ENCODE measurements at places on chromosomes 1 and 21.

DNA sequence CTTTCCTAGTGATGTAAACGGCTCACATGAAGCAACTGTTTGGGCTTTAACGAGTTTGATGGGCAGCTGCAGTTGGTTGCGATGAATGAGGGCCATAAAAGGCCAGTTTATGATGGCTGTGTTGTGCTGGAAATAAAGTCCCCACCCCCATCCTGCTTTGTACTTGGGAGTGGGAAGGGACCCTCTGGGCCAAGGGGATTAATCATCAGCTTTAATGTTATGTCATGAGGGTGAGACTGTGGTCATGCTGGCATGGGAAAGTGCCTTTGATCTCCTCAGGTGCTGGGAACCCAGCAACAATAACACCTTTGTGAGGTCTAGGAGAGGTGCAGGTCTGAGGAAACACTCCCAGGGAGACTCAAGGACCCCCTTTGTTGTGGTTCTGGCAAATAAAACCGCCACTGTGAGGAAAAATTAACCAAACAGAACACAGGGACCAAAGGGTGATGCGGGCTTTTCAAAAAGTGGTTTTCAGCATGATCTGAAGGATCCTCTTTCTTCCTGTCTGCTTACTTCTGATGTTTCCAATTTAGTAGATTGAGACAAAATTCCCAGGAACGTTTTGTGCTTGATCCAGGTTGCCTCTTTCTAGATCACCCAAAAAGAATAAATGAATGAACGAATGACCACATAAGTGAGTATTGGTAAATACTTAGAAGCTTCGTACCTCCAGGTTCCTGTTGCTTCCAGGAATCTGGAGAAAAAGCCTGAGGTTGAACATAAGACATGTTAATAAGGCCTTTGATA is 257.8 kb upstream of the HOOK1 start:
- no peak for DNase-seq

- DNase-seq, result no peak
Measured at GRCh38 chr1:244431166-244431565, 20.5 kb downstream of the ADSS2 start.

DNA sequence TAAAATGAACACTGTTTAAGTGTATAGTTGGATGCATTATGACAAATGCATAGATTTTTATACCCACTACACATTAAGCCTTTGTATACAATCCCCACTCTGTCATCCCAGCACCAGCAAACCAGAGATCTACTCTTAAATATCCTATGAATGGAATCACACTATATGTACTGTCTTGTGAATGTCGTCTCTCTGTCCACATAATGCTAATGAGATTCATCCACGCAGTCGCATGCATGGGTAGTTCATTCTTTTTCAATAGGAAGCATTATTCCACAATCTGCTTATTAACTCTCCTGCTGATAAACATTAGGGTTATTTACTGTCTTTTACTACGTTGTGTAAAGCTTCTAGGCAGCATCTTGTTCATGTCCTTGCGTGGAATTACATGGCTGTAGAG is 892.3 kb downstream of the LTN1 start:
- DNase-seq, result no peak

- no peak for DNase-seq
Measured at GRCh38 chr1:29011775-29012174, 97.4 kb downstream of the EPB41 start.

DNA sequence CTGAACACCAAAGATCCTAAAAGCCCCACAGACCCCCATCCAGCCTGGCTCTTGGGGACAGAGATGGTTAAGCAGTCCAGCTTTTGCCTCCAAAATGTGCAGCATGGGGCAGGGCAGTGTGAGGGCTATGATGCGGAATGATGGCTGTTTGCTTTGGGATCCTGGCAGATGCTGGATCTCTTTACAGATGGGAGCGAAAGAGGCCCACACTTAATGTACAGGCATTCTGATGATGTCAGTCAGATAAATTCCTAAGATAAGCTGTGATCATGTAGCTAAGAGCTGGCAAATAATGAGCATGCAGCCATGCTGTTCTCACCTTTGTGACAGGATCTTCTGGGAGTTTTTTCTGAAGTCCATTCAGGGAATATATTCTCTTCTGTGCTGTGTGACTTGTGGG is 17.6 kb upstream of the KCNQ4 start:
- DNase-seq, result no peak

GRCh38 chr1:19426294-19427086 is 58.8 kb downstream of the CAPZB start:
- DNase-seq, result no peak

- no peak for DNase-seq
Measured at GRCh38 chr1:165753934-165754333, 14.7 kb downstream of the TMCO1 start.

DNA sequence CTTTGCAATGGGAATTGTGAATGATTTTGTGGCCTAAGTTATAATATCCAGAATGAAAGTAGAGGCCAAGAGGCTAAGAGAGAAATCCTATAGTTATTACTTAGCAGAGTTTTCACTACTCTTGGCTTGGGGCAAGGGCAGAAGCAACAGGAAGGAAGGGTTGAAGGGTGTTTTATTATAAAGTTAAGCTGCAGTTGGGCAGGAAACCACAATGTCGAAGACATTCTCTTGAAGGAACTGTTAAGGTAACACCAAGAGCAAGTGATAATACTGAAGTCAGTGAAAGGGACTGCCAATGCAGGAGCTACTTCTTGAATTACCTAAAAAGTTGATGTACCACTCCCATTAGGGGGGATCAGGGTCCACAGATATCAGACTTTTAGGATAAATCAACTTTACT is 8.3 kb downstream of the XCL2 start:
- DNase-seq, result no peak

DNA sequence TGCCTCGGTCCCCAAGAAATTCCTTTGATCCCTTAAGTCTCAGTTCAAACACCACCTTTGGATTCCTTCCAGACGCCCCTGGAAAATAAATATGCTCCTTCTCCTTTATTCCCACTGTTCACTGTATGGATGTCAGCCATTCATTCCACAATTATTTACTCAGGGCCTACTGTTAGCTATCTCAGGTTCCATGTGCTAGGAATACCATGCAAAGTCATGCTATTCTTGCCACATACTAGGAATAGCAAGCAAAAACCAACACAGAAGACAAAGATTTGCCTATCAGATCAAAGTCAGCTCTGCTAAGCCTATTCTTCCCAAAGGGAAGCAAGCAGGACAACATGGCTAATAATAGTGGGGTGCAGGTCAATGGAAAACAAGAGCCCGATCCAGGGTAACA is 29.8 kb downstream of the TTC13 start:
- DNase-seq, result no peak

GRCh38 chr1:32886004-32886827 is at the start of gene HPCA:
HPCA (plus strand) TSS chr1:32886491; CDS start chr1:32888899, 2,408 bp downstream.
- DNase-seq, result no peak

DNA sequence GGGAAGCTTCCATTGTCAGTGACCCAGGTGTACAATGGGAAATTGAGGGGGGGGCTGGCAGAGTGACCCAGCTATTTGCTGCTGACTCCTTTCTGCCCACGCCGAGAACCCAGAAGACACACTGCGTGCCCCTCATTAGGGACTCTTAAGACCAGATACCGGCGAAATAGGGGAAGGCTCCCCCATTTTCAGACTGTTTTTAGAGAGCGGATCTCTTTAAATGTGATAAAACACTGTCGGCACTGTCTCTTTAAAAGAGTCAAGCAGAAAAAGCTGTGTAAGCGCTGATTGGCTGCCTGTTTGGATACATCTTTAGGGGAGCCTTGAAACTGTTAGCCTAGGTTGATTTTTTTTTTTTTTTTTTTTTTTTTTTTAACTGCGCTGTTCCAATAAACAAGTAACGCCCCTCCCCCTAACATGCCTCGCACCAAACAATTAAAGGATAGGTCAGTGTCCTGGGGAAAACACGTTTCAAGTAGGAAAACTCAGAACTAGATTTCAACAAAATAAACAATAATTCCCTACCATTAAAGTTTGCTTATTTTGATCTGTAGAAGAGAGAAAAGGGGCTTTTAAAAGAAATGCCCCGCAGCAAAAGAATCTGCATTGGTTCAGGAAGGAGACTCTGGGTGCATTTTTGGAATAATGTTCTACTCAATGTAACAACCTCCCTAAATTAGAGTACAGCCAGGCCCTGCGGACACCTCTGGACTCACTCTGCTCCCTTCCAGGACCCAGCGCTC is 1.4 kb upstream of the SSBP3 start:
- no peak for DNase-seq

- no peak for DNase-seq
Measured at GRCh38 chr1:53585129-53585528, 125.9 kb downstream of the DMRTB1 start.

GRCh38 chr21:34279883-34280282 is 83.9 kb upstream of the KCNE2 start:
- no peak for DNase-seq

DNA sequence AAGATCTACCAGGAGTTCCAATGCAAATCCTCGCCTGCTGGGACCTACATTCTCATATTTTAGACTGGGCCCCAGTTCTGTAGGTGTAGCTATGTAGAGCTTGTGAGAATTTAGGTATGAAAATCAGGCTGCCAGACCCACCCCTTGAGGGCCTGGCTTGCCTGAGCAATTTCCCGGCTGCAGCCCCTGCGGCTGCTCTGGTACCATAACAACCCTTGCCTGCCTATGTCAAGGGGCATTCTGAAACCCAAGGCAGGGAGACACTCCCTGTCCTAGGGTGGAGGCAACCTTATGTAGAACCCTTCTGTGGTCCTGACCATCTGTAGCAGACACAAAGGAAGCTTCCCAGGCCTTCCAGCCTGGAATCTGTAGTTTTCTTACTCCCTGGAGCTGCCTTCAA is 28.4 kb downstream of the VTCN1 start:
- DNase-seq, result no peak

GRCh38 chr1:6948861-6949260 is 163.6 kb downstream of the CAMTA1 start:
- no peak for DNase-seq

DNA sequence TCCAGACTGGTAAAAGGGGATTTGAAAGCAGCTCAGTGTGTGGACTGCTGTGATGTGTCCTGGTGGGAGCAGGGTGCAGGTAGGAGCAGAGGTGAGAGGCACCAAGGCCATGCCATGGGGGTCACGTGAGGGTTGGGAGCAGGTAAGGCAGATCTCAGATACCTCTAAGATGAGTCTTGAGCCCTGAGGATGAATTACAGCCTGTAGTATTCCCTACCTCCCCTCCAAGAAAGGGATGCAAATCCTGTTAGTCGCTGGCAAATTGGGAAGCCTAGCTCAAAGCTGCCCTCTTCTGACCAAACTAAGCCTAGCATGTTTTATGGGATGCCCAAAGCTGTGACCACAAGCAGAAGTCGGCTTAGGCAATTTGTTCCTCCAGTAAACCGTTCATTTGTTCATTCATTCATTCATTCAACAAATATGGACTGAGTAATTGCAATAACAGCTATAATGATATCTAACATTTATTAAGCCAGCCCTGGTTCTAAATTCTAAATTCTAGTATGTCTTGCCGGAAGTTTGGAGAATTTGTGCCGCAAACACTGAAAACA is 3.9 kb upstream of the NUAK2 start:
- DNase-seq, result no peak

- no peak for DNase-seq
Measured at GRCh38 chr1:169207797-169208520, 101.5 kb downstream of the ATP1B1 start.

- DNase-seq, result no peak
Measured at GRCh38 chr1:198212675-198213074, 55.9 kb downstream of the NEK7 start.

GRCh38 chr1:151158751-151159251 is 2.4 kb downstream of the TNFAIP8L2 start:
- DNase-seq, result no peak

DNA sequence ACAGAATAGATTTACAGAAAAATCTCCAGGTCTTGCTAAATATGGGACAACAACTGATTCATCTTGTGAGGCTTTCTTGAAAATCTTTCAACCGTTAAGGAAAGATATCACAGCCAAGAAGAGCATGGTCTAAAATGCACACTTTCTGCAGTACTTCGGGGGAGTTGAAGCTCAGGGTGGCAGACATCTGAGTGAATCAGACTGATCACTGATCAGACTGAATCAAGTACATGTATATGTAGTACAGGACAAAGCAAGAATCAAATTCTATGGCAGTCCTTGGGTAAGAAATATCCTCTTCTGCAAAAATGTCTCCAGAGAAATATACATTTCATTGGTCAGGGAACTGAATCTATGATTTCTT is 212.4 kb upstream of the SPAG17 start:
- no peak for DNase-seq

DNA sequence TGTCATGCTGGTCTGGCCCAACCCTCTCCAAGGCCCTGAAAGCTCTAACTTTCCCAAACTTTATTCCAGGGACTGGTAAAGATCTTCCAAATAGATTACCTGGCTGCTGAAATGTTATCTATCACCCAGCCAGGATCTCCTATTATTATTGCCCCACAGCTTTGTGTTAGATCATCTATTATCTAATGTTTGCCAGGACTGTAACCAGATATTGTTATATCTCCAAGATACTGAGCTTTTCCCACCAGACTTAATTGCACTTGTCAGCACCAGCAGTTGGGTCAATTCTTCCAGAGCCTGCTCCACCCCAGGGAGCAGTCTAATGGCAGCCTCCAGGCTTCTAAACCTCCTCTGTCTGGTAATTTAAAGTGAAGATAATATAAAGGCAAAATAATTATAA is 59.1 kb downstream of the PRDX6 start:
- no peak for DNase-seq

DNA sequence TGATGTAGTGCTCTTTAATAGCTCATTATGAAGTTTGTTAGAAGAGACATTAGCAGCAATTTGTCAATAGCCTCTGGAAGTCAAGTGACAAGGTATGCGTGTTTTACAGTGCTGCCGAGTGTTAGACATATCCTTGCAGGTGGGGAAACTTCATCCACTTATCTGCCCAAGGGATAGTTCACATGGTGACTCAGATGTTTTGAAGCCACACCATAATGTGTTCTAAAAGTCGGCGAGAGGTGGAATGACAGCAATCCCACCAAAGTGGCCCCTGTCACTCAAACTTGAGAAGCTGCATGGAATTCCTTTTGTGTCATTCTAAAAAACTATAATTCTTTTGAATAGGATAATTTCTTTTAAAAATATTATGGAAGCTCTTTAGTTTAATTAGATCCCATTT is 98.1 kb downstream of the RUNX1 start:
- no peak for DNase-seq

DNA sequence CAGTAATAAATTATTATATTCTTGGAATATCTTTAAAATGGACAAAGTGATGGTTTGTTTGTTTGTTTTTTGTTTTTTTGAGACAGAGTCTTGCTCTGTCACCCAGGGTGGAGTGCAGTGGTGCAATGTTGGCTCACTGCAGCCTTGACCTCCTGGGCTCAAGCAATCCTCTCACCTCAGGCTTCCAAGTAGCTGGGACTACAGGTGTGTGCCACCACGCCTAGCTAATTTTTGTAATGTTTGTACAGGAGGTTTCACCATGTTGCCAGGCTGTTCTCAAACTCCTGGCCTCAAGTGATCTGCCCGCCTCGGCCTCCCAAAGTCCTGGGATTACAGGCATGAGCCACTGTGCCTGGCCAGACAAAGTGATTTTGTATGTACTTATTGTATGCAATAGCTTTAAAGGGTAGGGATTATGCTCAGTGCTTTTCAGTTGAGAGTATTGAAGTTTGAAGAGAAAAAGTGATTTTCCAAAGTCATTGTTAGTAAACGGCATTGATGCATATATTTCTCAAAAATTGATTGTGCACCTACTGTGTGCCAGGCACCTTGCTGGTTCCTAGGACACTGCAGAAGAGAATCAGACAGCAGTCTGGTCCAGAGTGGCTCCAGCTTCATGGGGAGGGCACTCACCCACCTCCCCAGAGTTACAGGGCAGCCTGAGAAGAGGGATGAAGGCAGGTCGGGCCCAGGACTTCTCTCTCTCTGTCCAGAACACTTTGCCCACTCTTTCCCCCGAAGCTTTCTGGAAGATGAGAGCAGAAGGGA is 34.2 kb upstream of the TTC22 start:
- no peak for DNase-seq

GRCh38 chr1:195763146-195763906 is 844.9 kb downstream of the KCNT2 start:
- DNase-seq, result no peak

Measured in GM12892 (cell line).